ENCODE measurements at places on chromosomes 6 and 20. TPM values are rescaled to one million over a fixed set of nuclear protein-coding genes. Genes with fewer than 3 reads are reported as not detected.

- DNase-seq, result no peak
Measured at GRCh38 chr20:6838181-6838826, 70.8 kb downstream of the BMP2 start.

SPTLC3 gene
- 0.37 TPM for total RNA-seq

ZFP57 gene
- total RNA-seq, result not detected

HLA-DQB1 gene
- total RNA-seq, result 13.4 TPM

DNA sequence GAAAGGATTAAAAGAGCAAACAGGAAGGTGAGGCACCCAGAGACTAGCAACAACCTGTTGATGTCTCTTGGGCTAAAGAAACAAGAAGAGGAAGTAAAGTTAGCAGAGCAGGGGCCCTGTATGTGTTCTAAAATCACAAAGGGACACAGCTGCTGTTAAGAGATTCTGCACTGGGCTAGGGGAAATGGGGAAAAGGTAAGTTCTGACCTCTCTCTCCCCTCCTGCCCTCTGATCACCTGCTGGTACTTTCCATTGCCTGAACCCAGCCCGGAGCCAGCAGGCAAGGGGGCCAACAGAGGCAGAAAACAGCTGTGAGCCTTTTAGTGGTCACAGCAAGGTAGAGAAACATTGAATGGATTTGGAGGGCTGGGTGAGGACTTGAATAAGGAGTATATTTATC lies 13.5 kb upstream of the CNR1 start:
- no peak for DNase-seq

RIPPLY2 gene
- total RNA-seq, result not detected

- DNase-seq, result no peak
Measured at GRCh38 chr6:38572186-38572813, 67.4 kb downstream of the BTBD9 start.

- no peak for DNase-seq
Measured at GRCh38 chr6:101208152-101208551, 185.4 kb upstream of the GRIK2 start.

DNA sequence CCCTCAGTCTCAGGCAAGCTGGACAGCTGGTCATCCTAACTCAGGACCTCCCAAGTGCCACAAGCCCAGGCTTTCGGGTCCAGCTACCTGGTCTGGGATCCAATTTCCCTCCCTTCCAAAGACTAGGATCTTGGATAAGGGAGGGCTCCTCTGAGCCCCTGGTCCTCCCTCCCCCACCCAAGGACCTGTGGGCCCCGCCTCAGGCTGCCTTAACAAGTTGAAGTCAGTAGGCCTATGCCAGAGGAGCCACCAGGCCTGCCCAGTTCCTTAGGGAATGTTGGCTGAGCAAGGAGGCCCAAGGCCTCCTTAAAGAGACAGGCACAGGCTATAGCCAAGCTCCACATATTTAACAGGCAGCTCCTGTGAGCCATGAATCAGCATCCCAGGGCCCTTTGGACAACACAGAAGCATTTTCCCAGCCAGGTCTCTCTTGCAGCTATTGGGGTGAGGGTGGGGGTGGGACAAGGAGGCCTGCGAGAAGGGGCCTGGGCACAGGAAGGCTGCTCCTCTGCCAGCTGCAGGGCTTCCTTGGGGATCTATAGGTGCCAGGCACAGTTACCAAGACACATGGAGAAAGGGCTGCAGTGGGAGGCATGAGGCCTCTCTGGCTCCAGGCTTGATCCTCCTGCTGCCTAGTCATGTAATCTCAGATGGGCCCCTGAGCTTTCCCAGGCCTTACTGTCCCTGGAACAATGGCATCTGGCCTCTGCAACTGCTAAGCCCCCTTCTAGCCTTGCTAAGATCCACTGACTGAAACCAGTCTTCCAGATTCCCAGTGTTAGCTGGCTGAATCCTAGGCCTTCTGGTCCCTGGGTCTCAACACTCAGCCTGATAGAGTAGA lies 27.4 kb upstream of the NOL4L start:
- no peak for DNase-seq

DNA sequence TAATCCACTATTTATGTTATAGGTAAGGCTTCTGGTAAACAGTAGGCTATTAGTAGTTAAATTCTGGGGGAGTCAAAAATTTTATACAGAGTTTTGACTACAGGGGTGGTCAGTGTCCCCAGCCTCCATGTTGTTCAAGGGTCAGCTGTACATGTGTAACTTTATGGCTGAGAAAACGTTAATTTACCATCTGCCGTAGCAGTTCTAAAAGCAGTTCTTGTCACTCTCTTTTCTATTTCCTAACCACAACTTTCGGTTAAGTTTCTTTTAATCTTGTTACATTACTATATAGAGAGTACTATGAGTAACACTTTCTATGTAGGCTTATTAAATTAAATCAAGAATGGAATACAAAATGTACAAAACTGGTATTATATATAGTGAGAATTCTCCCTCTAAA lies 21.6 kb upstream of the KIF6 start:
- DNase-seq, result no peak

DNA sequence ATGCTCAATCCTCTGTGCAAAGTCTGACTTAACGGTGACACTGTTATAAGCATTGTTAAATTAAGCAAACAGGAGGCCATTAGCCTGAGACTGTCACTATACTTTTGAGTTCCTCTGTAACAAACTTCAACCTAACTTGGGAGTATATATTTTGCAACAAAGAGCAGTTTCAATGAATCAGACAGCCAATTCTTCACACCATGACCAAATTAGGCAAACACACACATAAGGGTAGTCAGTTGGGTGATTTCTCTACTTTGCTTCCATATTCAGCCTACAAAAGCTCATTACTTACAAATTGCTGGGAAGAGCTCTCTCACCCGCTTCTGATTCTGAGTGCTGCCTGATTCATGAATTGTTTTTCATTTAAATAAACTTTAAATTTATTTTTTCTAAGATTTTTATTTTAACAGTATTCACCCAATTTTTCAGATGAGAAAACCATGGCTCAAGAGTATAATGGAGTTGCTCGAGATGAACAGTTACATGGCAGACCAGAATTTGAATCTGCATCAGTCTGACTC lies 60.5 kb downstream of the HACE1 start:
- no peak for DNase-seq

GRCh38 chr20:58111310-58112016 lies 117.0 kb downstream of the ANKRD60 start:
- no peak for DNase-seq

COX4I2 gene
- not detected for total RNA-seq

KIAA0408 gene
- total RNA-seq, result 2.6 TPM

CD40 gene
- total RNA-seq, result 1.0 TPM

- no peak for DNase-seq
Measured at GRCh38 chr6:158402184-158402583, 89.9 kb downstream of the TULP4 start.

DNA sequence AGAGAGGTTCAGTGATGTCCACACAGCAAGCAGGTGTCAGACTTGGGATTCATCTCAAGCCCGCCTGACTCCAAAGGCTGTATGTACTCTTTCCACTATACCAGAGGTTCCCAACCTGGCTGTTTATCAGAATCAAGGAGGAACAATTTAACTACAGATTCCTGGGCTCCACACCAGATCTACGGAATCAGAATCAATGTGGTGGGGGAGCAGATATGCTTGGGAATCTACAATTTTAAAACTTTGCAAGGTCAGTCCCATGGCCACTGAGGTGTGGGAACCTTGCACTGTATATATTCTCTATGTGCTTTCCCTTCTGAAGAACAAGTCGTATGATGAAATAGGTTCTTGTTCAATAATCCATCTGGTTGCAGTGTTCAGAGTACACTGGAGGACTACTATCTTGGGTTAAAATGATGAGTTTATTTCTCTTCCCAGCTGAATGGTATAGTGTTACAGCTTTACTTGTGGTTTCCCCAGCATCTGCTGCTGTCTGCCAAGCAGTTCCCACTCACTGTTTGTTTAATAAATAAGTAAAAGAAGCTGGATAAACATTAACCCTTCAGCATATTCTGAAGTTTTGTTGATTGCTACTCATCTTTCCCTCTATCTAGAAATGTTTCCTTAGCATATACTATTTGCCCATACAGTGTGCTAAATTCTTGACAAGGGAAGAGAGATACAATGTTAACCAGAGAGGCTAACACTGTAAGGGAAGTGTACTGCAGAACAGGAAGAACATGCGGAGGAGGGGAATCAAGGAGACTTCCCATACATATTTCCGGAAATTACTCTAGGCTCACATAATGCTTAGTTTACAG lies 9.9 kb downstream of the TTI1 start:
- peak; percentile 17 for DNase-seq

GRCh38 chr6:164015088-164015484 lies 600.6 kb downstream of the QKI start:
- no peak for DNase-seq

- no peak for DNase-seq
Measured at GRCh38 chr6:80540700-80541099, 434.2 kb downstream of the BCKDHB start.

Data from activated CD8-positive, alpha-beta T cell treated with anti-CD3 and anti-CD28 coated beads, Interleukin-2, amount 10 ng/mL, durations not matched to agents 7 days and 5 days (primary cell).